ENCODE measurements at places on chromosomes 13 and 19. TPM values are rescaled to one million over a fixed set of nuclear protein-coding genes. Genes with fewer than 3 reads are reported as not detected.

The LRRC8E gene
- total RNA-seq, result 7.2 TPM

The CPB2 gene
- not detected for total RNA-seq

The GRIK5 gene
- total RNA-seq, result not detected

The CYP2F1 gene
- total RNA-seq, result not detected

The N4BP2L2 gene
- total RNA-seq, result 50.0 TPM

The ZNF154 gene
- total RNA-seq, result not detected

The SUPT5H gene
- 59.7 TPM for total RNA-seq

The SPC24 gene
- total RNA-seq, result 78.5 TPM

The CD22 gene
- total RNA-seq, result 1.4 TPM

The CNMD gene
- not detected for total RNA-seq

The ZNF763 gene
- 0.86 TPM for total RNA-seq

The GJA3 gene
- total RNA-seq, result under 0.01 TPM

The UNC13A gene
- total RNA-seq, result not detected

The MATK gene
- total RNA-seq, result not detected

The VAV1 gene
- total RNA-seq, result not detected

The GIPC3 gene
- under 0.01 TPM for total RNA-seq

The ZNF729 gene
- total RNA-seq, result not detected

The CCL25 gene
- total RNA-seq, result not detected

The MAP4K1 gene
- total RNA-seq, result not detected

The ATP4B gene
- not detected for total RNA-seq

The TEX29 gene
- not detected for total RNA-seq

The ITGBL1 gene
- 76.6 TPM for total RNA-seq

The NLRP9 gene
- total RNA-seq, result not detected

The APC2 gene
- not detected for total RNA-seq

The ZNF550 gene
- total RNA-seq, result 1.8 TPM

The LIN7B gene
- 21.0 TPM for total RNA-seq

The ZNF566 gene
- total RNA-seq, result 3.0 TPM

The C1QTNF9 gene
- total RNA-seq, result not detected

The OR4F17 gene
- not detected for total RNA-seq

The MPHOSPH8 gene
- 9.2 TPM for total RNA-seq

The NLRP4 gene
- not detected for total RNA-seq

The CGB2 gene
- total RNA-seq, result not detected

The ZNF865 gene
- total RNA-seq, result 2.6 TPM

The SLC7A9 gene
- total RNA-seq, result not detected

The NLRP5 gene
- total RNA-seq, result not detected

The MBD3L2 gene
- total RNA-seq, result not detected

The SHISA7 gene
- total RNA-seq, result not detected

The IGFL3 gene
- total RNA-seq, result 5.0 TPM

The ANKRD24 gene
- total RNA-seq, result 0.18 TPM

The SWSAP1 gene
- total RNA-seq, result 2.5 TPM

The KIRREL2 gene
- not detected for total RNA-seq

The ZNF30 gene
- total RNA-seq, result 2.3 TPM

The ADAT3 gene
- total RNA-seq, result 6.3 TPM

The GGACT gene
- total RNA-seq, result 4.8 TPM

The NXNL1 gene
- not detected for total RNA-seq

The LGALS7B gene
- not detected for total RNA-seq

The RYR1 gene
- total RNA-seq, result under 0.01 TPM

The ZNF486 gene
- total RNA-seq, result 7.1 TPM

The TSC22D1 gene
- 35.7 TPM for total RNA-seq

The OVOL3 gene
- total RNA-seq, result not detected

The GJB2 gene
- 1.4 TPM for total RNA-seq

The EEF2 gene
- total RNA-seq, result 3,099 TPM

The MISP3 gene
- 0.35 TPM for total RNA-seq

All from myometrial cell (primary cell).